Bronchial epithelial cell (primary cell): ENCODE measurements at places on chromosomes 5 and 9. TPM values are rescaled to one million over a fixed set of nuclear protein-coding genes. Genes with fewer than 3 reads are reported as not detected.

- peak; percentile 21 for DNase-seq
Observed at GRCh38 chr9:95506428-95506677, 10.4 kb downstream of the PTCH1 start.

DNA sequence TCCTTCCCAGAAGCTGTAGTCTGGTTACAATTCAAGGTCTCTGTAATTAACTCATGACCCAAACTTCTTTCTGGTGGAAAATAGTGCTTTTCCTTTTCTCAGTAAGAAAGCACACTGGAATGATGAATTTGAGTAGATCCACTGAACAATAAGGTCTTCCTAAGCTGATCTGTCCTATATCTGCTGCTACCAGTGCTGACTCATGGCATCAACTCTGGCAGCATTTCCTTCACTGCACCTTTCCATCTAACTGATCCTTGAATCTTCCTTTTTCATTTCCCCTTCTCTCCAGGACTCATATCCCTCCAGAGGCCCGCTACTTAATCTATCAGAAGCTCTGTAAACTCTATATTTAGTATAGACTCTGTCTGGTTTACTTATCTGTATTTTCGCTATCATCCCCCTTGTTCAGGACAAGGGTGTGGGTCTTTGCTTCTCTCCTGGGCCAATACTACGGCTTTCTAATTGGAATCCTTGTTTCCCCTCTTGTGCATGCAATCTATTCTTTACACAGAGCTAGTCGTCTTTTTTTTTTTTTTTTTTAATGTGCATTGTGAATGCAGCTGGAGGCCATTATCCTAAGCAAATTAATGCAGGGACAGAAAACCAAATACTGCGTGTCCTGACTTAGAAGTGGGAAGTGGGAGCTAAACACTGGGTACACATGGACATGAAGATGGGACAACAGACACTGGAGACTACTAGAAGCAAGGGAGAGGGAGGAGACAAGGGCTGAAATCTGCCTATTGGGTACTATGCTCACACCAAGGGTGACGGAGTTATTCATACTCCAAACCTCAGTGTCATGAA is 192.2 kb upstream of the RPS23 start:
- DNase-seq, result peak; percentile 10

DNA sequence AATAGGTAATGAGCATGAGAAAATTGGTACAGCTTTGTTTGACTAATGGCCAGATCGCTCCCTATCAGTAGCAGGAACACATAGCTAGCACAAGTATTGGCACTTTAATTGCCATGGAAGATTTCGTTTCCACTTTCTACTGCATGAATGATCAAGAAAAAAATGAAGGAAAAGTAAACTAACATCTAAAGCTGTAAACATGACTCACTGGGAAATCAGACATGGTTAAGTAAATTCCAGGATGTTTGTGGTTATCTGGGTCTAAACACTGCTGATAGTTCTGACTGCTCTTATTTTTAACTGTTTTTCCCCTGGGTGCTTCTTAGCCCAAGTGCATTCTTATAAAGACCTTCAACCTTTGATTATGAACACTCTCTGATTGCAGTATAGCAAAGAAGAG is 388.9 kb downstream of the NR2F1-AS1 start:
- peak; percentile 90 for DNase-seq

GRCh38 chr9:120449566-120449965 is 130.4 kb downstream of the CDK5RAP2 start:
- no peak for DNase-seq

GRCh38 chr9:68627594-68627993 is 77.4 kb upstream of the PIP5K1B start:
- no peak for DNase-seq

- DNase-seq, result no peak
Observed at GRCh38 chr5:74877624-74878304, 11.6 kb upstream of the FAM169A start.

DNA sequence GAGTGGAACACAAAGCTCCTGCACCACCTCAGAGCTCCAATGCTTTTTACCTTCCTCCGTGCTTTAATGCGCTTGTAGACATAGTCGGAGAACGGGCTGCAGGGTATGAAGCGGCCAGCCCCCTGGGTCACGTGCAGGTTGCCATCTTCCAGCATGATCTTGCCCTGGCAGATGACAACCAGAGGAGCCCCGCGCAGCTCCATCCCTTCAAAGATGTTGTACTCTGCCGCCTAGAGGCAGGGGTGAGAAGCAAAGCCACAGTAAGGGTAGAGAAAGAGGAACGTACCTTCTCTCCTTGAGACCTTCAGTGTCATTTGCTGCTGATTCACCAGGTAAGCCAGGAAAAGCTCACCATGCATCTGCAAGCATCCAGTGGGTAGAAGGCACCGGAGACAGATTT is 112.3 kb downstream of the DPYSL3 start:
- no peak for DNase-seq

DNA sequence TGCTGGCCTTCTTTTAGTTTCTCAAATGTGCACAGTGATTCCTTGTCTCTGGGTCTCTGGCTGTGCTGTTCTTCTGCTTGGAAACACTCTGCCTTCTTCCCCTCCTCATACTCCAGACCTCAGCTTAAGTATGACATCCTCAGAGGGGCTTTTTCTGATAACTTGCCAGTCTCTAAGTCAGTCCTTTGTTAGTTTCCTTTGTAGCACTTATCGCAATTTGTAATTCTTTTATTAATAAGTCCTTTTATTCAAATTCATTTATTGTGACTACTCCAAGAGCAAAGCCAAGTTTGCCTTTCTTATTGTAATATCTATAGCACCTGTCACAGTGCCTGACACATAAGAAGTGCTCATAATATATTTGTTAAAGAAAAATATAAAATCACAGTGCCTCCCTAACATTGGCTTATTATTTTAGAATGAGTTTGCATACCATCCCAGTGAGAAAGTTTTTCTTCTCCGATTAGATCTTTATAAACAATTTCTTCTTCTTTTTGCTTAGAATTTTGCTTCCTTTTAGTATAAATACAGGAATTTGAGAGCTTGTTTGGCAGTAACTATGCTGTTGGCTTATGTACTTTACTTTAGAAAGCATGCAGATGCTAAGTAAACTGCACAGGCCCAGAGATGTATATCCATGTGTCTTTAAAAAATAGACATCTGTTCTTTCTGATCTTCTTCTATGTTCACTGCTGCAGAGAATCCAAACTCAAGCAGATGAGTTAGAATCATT is 198.0 kb downstream of the GAS1 start:
- DNase-seq, result no peak

DNA sequence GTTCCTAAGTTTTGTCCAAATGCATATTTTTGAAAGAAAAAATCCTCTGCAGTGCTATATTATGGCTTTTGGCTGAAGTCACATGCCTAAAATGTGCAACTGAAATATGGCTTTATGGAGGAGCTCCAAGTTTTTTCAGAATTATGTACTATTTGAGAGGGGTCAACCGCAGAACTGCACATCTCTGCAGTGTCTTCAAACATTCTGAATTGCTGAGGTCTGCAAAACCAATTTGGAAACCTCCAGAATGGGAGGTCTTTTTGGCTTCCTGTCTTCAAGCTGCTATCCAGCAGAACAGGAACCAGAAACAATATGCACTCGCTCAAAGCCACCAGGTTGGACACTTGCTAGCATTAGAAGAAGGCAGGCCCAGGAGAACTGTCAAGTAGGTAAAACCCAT is 376.0 kb upstream of the PAPPA start:
- DNase-seq, result no peak

GRCh38 chr9:122978601-122979000 is 37.8 kb downstream of the RABGAP1 start:
- DNase-seq, result no peak

GRCh38 chr5:72141440-72142355 is 34.4 kb downstream of the MAP1B start:
- peak; percentile 47 for DNase-seq

DNA sequence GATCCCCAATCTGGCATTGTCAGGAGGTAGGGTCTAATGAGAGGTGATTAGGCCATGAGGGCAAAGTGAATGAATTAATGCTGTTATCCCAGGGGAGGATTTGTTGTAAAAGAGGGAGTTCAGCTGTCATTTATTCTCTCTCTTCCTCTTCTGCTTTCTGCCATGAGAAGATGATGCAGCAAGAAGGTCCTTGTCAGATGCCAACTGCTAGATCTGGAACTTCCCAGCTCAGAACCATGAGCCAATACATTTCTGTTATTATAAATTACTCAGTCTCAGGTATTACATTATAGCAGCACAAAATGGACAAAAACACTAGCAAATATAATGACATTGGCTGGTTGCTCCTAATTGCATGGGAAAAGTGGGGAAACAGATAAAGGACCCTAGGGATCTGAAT is 15.6 kb upstream of the BICD2 start:
- DNase-seq, result no peak

GRCh38 chr5:171450423-171451331 is 31.2 kb downstream of the FGF18 start:
- DNase-seq, result peak; percentile 8

DNA sequence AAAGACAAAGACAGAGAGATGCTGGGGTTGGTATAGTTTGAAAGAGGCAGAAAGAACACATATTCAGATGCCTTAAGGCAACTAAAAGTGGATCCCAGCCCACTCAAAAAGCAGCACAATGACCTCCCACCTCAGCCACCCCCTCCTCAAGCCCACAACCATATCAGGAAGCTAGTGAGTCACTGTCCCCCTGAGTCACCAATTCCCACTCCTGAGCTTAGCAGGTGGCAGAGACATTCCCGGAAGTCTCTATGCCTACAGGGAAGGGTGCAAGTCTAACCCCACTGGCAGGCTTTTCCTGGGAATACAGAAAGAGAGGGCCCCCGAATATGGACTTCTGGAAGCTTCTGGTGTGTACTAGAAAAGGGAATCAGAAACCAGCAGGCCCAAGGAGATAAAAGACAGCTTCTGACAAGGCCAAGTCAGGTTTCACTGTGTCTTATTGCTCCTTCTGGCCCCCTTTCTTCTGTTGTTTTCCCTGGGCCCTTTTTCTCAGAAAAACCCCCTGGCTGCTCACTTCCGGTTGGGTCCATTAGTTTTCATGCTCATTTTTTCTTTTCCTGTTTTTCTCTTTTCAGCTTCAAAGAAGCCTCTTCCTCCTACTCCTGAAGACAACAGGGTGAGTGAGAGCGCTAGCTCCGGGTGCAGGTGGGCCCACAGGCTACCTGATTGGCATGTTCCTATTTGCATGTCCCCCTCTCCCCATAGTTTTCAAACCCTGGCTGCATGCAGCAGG is 36.8 kb downstream of the ITK start:
- DNase-seq, result no peak

GRCh38 chr5:93596676-93597490 is 13.9 kb downstream of the NR2F1 start:
- no peak for DNase-seq

DNA sequence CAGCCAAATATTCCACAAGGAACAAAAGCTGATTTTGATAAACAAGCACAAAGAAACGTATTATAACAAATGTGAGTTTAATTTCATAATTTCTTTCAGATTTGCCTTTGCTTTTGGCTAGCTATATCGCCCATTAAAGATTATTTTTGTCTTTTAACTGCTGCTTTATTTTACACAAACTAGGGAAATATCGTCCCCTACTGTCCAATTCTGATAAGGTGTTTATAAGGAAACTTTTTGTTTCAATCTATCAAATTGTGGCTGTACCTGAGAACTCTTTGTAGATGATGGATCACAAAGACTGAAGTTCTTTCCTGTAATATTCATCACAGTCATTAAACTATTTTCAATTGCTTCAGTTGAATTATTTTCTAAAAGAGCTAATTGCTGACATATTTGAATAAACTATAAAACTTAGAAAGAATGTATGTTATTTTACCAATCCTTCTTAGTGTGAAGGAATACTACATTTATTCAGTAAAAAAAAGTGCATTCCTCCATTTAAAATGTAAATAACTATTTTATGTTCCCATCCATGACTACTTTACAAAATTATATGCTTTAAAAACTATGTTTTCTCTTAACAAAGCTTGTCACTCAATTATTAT is 431.3 kb upstream of the ITGA1 start:
- DNase-seq, result peak; percentile 40

- no peak for DNase-seq
Observed at GRCh38 chr9:126470241-126470993, 143.3 kb upstream of the LMX1B start.

PCAT7 gene
- not detected in 2 replicates for total RNA-seq

ZNF658 gene
- 5.3 and 5.9 TPM in 2 replicates for total RNA-seq

GADD45G gene
- under 0.01 and 1.0 TPM in 2 replicates for total RNA-seq

FOXD4L4 gene
- under 0.01 and 0.26 TPM in 2 replicates for total RNA-seq
